CD4-positive, alpha-beta T cell treated with Interferon gamma for 1 hour (primary cell): ENCODE measurements at places on chromosomes 7 and 10.

DNA sequence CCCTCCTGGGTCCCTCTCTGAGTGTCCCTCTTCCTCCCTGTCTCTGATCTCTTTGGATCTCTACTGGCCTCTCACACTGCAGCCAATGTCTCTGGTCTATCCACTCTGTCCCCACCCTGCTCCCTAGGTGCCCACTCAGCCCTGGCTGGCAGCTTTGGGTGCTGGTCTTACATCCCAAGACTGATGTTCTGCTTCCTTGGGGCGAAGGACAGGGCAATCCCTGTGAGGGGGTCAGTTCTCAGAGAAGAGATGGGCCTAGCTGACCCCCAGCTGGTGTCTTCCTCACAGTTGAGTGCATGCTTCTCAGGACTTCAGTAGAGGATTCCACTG, 51.7 kb upstream of the CAMK2B start:
- DNase-seq: no peak

- no peak for DNase-seq
These were observed 828 bp upstream of the KEL start for GRCh38 chr7:142962991-142963390.

DNA sequence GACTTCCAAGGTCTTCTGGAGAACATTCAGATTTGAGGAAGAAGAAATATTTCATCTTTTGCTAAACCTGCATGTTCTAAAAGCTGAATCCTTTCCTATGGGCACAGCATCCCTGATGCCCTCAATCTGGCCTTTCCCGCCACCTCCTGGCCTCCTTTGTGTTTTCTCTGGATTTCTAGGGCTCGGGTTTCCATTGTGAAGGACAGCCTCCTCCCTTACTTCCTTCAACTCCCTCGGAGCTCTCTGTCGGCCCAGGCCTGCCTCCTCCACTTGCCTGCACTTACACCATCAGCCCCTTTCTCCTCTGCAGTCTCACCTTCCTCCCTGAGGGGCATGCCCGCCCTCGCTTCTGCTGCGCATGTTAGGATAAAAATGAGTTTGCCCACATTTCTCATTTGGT, 75.4 kb downstream of the WIPF3 start:
- no peak for DNase-seq

- no peak for DNase-seq
These were observed 297.8 kb upstream of the PRKCQ start for GRCh38 chr10:6877722-6878392.

GRCh38 chr10:33306126-33306525, 28.3 kb downstream of the NRP1 start:
- no peak for DNase-seq

- no peak for DNase-seq
These were observed 394.2 kb downstream of the LRMDA start for GRCh38 chr10:75825661-75826060.
